ENCODE measurements at places on chromosomes 5 and 9.

- H3K36me3 ChIP-seq = no peaks in the 10 kb centered on the region
- peaks cover 54% of the 10 kb centered on the region for H3K27me3 ChIP-seq
- DNase-seq = no peak
- no peak overlapping the region for H3K27ac ChIP-seq
- H3K4me3 ChIP-seq = no peak overlapping the region
- H3K4me1 ChIP-seq = no peaks in the 10 kb centered on the region
Measured at GRCh38 chr5:38923661-38924451, 78.0 kb downstream of the OSMR start.

GRCh38 chr5:132302413-132302812 lies 8.2 kb downstream of the SLC22A4 start:
- H3K27ac ChIP-seq = no peak overlapping the region
- no peaks in the 10 kb centered on the region for H3K27me3 ChIP-seq
- H3K4me3 ChIP-seq = no peak overlapping the region
- DNase-seq = no peak
- H3K4me1 ChIP-seq = no peaks in the 10 kb centered on the region
- peaks cover 5% of the 10 kb centered on the region for H3K36me3 ChIP-seq

DNA sequence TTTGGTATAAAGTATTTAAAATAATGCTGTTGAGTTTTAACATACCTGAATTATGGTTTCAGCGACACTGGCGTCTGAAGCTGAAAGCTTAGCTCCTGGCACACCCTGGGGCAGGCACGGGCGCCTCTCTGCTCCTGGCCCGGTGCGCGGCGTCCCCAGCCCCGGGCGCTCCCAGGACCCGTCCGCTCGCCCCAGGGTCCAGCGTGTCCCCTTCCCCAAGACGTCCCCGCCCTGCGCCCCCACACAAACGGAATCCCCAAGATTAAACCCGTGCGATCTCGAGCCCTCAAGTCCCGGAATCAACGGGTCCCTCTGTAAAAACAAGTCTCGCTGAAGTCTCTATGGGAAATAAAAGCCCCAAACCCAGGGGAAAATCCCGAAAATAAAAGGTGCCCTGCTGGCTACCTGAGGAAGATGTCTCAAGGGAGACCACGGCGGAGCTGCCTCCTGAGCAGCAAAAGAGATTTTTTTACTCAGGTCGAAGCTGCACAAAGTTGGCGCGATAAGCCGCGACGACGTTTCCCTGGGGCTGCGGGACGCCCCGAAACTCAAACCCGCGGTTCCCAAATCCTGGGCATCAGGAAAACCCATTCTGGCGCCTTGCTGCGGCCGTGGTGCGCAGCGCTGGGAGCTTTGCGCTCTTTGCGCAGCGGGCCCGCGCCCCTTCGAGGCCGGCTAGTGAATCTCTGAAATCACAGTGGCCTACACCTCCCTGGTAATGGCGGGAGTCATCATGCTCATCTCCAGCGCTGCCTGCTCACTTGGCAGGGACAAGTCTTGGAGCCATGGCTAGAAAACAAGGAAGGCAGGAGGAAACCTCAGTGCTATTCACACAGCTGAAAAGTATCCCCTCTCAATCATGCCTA lies 6.3 kb upstream of the IFNA8 start:
- peaks cover 6% of the 10 kb centered on the region for H3K4me1 ChIP-seq
- peak overlapping the region; percentile 51 for H3K4me3 ChIP-seq
- H3K27ac ChIP-seq = no peak overlapping the region
- no peak for DNase-seq
- H3K36me3 ChIP-seq = no peaks in the 10 kb centered on the region

DNA sequence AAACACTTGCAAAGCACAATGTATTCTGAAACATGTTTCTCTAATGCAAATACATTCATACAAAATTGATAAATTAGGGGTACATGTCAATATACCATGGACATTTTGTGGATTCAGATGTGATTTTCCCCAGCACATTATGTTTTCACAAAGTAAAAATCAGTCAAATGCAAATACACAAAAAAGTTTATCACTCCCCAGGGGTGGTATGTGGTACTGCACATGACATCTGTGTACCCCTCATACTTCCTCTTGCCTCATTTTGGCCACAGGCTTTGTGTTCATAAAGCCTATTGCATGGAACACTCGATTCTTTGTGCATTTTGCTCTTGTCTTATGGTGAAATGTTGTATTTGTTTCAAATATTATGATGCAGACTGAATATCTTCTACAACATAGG lies 116.8 kb upstream of the PDE4D start:
- DNase-seq = no peak
- no peak overlapping the region for H3K4me3 ChIP-seq
- no peaks in the 10 kb centered on the region for H3K27me3 ChIP-seq
- no peak overlapping the region for H3K27ac ChIP-seq

GRCh38 chr9:95296761-95297160 lies 20.7 kb downstream of the FANCC start:
- no peak overlapping the region for H3K4me3 ChIP-seq
- DNase-seq = no peak
- H3K4me1 ChIP-seq = no peaks in the 10 kb centered on the region

DNA sequence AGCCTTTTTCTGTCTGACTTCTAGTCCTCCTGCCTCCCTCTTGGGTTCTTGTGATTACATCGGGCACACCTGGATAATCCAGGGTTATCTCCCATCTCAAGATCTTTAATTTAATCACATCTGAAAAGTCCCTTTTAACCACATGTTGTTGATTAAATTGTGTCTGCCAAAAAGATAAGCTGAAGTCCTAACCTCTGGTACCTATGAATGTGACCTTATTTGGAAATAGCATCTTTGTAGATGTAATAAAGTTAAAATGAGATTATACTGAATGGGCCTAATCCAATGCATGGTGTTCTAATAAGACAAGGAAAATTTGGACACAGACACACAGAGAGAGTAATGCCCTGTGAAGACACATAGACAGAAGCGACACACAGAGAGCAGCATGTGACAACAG lies 232.4 kb downstream of the KCTD16 start:
- no peak for DNase-seq
- H3K4me3 ChIP-seq = no peak overlapping the region
- H3K27ac ChIP-seq = no peak overlapping the region

GRCh38 chr9:122420315-122420714 lies 49.5 kb downstream of the PTGS1 start:
- H3K27me3 ChIP-seq = peaks cover 3% of the 10 kb centered on the region
- peaks cover 4% of the 10 kb centered on the region for H3K4me1 ChIP-seq
- DNase-seq = no peak
- H3K4me3 ChIP-seq = no peak overlapping the region

- no peak for DNase-seq
- H3K27ac ChIP-seq = no peak overlapping the region
- no peaks in the 10 kb centered on the region for H3K27me3 ChIP-seq
- H3K4me3 ChIP-seq = no peak overlapping the region
Measured at GRCh38 chr5:113320273-113320780, 114.5 kb downstream of the TSSK1B start.

GRCh38 chr5:159409801-159410200 lies 79.5 kb upstream of the IL12B start:
- peaks cover 67% of the 10 kb centered on the region for H3K27me3 ChIP-seq
- H3K36me3 ChIP-seq = peaks cover 20% of the 10 kb centered on the region
- no peak overlapping the region for H3K4me3 ChIP-seq

DNA sequence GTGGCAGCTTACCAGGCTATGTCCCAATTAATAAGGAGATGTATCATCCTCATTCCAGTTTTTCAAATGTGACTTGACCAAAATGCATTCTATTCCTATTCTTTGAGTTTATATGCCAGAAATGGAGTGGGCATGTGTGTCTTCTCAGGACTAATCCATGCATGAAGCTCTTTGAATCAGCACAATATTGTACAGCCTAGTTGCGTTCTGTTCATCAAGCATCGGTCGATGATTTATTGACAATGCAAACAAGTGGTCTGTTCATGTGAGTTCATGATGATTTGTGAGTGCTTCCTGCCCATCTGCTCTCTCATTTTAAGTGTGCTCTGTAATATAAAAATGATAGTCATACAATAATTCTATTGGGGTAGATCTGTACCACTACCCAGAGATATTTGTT lies 48.3 kb downstream of the PALM2AKAP2 start:
- peaks cover 4% of the 10 kb centered on the region for H3K27me3 ChIP-seq
- H3K4me3 ChIP-seq = no peak overlapping the region
- no peaks in the 10 kb centered on the region for H3K4me1 ChIP-seq
- no peak overlapping the region for H3K27ac ChIP-seq
- DNase-seq = no peak

DNA sequence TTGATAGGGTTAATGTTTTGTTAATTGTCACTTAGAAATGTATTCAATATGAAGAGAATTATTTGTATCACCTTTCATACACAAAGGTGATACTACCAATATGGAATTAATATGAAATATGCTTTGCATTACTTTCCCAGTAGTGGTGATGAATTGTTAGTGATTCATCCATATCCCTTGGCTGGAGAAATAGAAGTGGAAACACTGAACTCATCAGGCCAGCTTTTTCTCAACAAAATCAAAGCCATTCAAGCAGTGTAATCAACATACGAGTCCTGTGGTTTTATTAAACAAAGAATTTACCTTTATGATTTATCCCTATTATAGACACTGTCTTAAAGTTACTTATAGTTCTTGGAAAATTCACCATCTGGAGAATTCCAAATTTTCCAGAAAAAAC lies 264.0 kb upstream of the MEF2C start:
- no peak overlapping the region for H3K27ac ChIP-seq
- no peaks in the 10 kb centered on the region for H3K36me3 ChIP-seq
- no peaks in the 10 kb centered on the region for H3K4me1 ChIP-seq
- DNase-seq = no peak
- no peaks in the 10 kb centered on the region for H3K27me3 ChIP-seq
- no peak overlapping the region for H3K4me3 ChIP-seq

DNA sequence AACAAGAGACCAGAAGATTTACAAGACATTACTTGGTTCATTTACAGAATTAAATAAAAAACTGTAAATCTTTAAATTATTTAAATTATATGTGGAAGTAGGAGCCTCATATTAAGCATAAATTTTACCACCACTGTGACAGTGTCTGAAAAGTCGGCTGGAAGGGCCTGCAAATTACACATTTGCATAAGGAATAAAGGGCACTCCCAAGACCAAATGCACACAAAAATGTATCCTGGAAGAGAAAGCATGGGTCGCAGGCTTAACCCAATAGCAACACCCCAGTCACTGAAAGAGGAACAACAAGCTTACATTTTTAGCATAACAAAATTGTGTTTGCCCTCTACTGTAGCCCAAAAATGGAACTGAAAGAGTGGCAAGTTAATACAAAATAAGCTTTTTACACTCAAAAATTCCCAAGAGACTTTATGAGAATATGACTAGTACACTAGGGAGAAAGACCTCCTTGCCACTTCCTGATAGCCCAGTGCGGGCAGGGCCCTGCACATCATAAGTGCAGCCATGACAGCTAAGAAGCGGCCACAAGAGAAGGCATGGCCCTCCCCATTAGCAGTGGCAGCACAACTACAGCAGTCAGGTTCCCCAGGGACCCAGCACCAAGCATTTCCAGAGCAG lies 482.0 kb downstream of the DTWD2 start:
- no peak for DNase-seq
- no peaks in the 10 kb centered on the region for H3K36me3 ChIP-seq
- no peak overlapping the region for H3K4me3 ChIP-seq
- no peaks in the 10 kb centered on the region for H3K4me1 ChIP-seq
- H3K27ac ChIP-seq = no peak overlapping the region

- no peak for DNase-seq
- H3K4me3 ChIP-seq = no peak overlapping the region
- no peaks in the 10 kb centered on the region for H3K36me3 ChIP-seq
- no peak overlapping the region for H3K27ac ChIP-seq
- H3K27me3 ChIP-seq = no peaks in the 10 kb centered on the region
Measured at GRCh38 chr9:16046713-16047112, 493.9 kb downstream of the CCDC171 start.

DNA sequence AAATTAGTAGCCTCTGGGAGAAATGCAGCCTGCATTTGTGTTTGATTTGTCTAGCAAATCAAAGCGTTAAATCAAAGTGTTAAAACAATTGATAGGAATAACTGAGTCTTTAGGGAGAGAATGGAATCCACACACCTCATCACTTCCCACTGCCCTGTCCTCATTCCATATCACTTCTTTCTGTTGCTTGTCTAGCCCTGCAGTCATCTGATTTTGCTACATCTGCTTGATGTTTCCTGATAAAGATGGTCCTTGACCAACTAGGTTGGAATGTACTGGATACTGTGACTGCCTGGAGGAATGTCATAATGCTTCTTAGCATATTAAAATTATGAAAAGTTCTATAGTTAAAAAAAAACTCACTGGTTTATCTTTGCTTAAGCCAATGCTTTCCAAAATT lies 119.9 kb downstream of the DOCK2 start:
- H3K27me3 ChIP-seq = no peaks in the 10 kb centered on the region
- peaks cover 3% of the 10 kb centered on the region for H3K4me1 ChIP-seq
- no peak for DNase-seq
- H3K36me3 ChIP-seq = peaks cover 28% of the 10 kb centered on the region
- no peak overlapping the region for H3K27ac ChIP-seq

DNA sequence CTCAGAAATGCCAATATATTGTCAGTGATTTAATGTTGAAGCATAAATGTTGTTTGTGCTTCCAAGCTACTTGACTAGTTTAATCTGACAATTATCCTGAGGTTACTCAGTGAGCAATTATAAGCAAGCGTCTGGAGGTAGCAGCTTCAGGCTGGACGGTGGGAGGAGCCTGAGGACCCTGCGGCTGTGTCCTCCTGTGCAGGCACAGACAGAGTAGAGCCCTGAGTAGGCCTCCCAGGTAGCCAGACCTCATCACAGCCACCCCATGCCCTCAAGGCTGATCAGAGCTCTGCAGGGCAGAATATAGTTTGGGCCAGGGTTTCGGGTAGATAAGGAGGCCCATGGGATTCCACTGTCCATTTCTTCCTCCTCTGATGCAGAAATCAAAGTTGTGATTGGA lies 153.6 kb downstream of the DRD1 start:
- no peaks in the 10 kb centered on the region for H3K27me3 ChIP-seq
- DNase-seq = no peak
- no peaks in the 10 kb centered on the region for H3K36me3 ChIP-seq
- no peak overlapping the region for H3K4me3 ChIP-seq

DNA sequence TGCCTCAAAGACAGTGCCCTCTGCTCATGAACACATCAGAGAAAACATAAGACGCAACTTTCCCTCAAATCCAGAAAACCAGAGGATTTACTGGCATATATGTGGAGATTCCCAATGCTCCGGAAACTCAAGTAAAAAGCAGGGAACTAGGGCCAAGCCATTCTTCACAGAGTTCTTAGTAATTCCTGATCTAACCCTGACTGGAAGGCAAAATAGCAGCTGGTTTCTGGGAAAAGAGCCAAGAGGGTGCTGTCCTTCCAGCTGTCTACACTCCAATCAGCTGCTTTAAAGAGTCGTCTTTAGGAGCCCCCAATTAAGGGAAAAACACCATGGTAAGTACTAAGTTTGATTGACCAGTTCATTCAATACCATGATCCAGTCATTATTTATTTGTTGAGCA lies 49.6 kb downstream of the GNA14 start:
- no peaks in the 10 kb centered on the region for H3K36me3 ChIP-seq
- H3K27ac ChIP-seq = no peak overlapping the region
- no peaks in the 10 kb centered on the region for H3K27me3 ChIP-seq
- DNase-seq = no peak

GRCh38 chr9:7196467-7196866 lies 438.7 kb downstream of the KDM4C start:
- H3K4me3 ChIP-seq = no peak overlapping the region
- DNase-seq = no peak
- peaks cover 2% of the 10 kb centered on the region for H3K4me1 ChIP-seq
- no peaks in the 10 kb centered on the region for H3K36me3 ChIP-seq
- H3K27me3 ChIP-seq = peaks cover 10% of the 10 kb centered on the region

- H3K4me1 ChIP-seq = no peaks in the 10 kb centered on the region
- no peak overlapping the region for H3K27ac ChIP-seq
- H3K36me3 ChIP-seq = no peaks in the 10 kb centered on the region
- no peak overlapping the region for H3K4me3 ChIP-seq
- no peak for DNase-seq
Measured at GRCh38 chr9:125431741-125432271, 170.2 kb downstream of the GAPVD1 start.

Measured in activated CD8-positive, alpha-beta memory T cell treated with anti-CD3 and anti-CD28 coated beads, Interleukin-2, amount 10 ng/mL, durations not matched to agents 7 days and 5 days (primary cell).